ENCODE measurements at places on chromosomes 12 and 14.

DNA sequence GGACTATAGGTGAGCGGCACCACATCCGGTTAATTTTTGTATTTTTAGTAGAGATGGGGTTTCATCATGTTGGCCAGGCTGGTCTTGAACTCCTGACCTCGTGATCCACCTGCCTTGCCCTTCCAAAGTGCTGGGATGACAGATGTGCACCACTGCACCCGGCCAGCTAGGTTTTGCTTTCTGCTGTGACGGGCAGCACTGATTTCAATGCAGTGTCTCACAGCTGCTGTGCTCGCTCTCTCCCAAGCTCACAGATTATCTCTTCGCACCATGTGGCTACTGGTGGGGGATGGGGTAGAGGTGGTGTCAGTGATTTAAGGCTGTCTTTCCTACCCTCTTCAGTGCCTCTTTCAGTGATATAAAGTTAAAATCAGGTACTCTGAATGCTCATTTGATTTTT is 909.1 kb downstream of the TRHDE start:
- DNase-seq, result no peak

- no peak for DNase-seq
Observed at GRCh38 chr14:72318648-72319047, 386.4 kb downstream of the RGS6 start.

DNA sequence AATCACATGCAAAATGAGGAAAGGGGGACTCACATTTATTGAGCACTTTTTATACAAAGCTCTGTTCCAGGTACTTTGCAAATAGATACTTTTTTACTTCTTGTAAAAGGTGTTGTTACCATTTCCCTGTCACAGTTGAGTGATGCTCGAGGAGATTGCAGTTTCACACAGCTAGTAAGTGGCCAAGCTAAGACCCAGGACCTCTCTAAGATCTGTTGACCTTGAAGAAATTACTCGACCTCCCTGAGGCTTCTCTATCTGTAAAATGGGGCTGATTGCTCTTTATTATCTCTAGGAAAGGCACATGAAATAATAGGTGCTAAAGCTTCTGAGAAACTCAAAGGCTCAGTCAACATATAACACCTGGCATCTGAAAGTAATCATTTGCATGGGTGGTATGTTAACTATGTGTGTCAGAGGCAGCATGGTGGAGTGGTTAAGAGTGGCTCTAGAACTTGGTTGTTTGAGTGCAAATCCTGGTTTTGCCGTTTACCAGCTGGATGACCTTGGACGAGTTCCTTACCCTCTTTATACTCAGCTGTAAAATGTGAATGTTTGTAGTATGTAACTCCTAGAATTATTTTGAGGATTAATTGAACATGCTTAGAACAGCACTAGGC is 41.5 kb downstream of the IFT81 start:
- no peak for DNase-seq

DNA sequence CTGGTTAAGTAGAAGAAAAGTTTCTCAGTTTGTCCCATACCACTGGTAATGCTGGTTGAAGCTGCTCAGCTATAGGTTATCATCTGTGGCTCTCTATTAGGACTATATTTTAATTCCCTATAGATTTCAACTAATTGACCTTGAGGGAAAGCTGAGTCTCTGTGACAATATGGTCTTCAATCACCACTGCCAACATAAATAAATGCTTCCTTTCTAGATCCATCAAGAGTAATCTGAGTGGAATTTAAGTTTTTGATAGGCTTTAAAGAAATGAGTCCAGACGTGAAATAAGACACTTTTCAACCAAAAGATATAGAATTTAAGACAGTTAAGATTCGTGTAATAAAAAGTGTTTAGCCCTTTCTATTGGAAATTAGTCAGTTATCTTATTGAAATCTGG is 63.5 kb upstream of the MYF6 start:
- no peak for DNase-seq

DNA sequence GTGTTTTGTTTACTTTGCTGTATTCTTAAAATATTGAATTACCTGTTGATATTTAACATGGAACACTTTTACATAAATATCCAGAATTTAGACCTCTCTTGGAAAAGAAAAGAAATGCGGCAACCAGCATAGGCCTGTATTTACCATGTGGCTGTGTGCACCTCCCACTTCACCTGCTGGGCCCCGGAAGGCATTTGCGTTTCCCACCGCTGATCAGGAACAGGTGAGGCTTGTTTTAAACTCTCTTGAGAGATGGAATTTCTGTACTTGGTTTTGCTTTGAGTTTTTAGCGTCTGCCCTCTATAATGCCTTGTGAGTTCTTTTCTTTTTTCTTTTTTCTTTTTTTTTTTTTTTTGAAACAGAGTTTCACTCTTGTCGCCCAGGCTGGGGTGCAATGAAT is 124.2 kb downstream of the GLT1D1 start:
- no peak for DNase-seq

DNA sequence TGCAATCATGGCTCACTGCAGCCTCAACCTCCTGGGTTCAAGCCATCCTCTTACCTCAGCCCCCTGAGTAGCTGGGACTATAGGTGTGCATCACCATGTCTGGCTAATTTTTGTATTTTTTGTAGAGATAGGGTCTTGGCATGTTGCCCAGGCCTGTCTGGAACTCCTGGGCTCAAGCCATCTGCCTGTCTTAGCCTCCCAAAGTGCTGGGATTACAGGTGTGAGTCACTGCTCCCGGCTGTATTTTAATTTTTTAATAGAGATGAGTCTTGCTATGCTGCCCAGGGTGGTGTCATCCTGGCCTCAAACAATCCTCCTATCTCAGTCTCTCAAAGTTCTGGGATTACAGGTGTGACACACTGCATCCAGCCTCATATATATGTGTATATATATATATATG is 31.7 kb upstream of the GPRC5A start:
- DNase-seq, result no peak

GRCh38 chr12:131074221-131075083 is 120.7 kb downstream of the ADGRD1 start:
- no peak for DNase-seq

DNA sequence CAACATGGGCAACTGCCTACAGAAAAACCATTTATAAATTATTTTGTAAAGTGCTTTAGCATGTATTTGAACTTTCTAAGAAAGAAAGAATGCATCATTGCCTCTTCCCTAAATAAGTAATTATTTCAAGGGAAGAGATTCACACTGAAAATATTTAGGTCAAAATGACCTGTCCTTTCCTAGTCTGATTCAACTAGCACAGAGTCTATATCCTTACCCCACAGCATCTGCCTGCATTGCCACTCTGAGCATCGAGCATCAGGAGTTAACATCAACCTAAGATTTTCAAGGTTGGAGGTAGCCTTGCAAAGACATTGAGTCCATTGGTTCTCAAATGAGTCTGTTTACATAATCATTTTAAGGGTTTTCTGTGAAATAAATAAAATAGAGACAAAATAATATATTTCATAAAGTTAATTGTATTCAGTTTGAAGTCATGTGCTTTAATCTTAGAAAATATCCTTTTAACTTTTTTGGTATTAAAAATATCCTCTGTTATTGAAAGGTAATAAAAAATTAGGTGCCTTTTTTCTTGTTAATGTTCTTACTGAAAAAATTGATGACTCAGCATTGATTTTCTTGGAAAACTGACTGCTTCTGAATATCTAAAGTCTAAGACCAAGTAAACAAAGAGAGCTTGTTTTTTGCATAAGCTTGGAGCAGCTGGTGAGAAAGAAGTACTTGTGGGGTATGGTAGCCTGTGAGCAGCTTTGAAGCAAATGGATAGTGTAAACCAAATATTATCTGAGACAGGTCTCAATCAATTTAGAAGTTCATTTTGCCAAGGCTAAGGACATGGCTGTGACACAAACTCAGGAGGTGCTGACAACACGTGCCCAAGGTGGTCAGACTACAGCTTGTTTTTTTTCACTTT is 269.0 kb upstream of the CLEC14A start:
- no peak for DNase-seq

DNA sequence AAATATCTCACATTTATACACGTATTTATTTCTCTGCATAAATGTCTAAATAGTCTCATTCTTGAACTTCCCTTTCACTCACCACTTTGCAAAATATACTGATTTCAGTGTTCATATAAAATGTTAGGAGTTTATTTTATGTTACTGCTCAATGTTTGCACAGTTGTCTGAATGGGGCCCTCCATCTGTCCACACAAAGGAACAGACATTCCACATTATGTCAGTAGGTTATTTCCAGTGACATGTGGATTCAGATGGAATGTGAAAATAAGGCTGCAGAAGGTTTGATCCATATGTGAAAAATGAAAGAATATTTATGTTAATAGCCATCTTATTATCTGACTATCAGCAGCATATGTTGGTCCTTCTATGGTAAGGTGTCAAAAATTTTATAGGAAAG is 994.4 kb upstream of the SEL1L start:
- no peak for DNase-seq

GRCh38 chr12:59938190-59938962 is 342.5 kb downstream of the SLC16A7 start:
- no peak for DNase-seq

DNA sequence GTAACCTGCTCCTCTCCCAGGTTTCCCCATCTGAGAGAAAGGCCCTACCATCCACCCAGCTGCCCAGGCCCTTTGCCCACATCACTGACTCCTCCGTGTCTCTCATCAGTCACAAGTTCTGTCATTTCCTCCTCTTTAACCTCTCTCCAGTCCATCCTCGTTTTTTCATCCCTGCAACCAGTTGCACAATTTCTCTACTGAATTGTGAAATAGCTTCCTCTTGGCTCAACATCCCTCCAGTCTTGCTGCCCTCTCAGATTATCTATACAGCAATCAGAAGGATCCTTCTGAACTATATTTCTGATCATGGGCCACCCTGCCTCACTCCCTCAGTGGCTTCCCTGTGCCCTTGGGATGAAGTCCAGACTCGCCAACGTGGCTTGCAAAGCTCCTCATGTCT is 6.8 kb downstream of the FAM161B start:
- no peak for DNase-seq

DNA sequence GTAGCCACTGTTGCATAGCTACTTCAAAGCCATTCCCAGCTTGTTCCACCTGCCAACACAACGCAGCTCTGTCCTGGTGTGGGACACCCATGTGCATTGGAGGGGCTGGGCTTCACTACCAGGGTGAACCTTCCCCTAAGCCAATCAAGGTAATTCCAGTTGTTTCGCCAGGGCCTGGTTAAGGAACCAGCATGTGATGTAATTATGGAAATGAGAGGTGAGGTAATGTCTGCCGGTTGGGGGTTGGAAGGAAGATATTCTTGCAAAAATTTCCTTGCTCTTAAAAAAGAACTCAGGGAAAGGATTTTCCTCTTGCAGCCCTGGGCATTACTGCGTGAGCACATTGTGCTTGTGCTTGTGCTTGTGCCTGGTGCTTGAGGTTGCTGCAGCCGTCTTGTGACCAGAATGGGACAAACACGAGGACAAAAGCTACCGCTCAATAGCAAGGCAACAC is 14.9 kb downstream of the TUBA1C start:
- DNase-seq, result no peak

GRCh38 chr14:74697543-74697942 is 15.3 kb downstream of the AREL1 start:
- DNase-seq, result no peak

GRCh38 chr12:105229371-105229770 is 6.6 kb downstream of the APPL2 start:
- no peak for DNase-seq

Measured in stimulated activated CD8-positive, alpha-beta memory T cell treated with anti-CD3 and anti-CD28 coated beads, Interleukin-4, amount 100 ng/mL, for 4 hours (primary cell).